Amniotic stem cell (primary cell): ENCODE measurements at places on chromosomes 16 and 17.

DNA sequence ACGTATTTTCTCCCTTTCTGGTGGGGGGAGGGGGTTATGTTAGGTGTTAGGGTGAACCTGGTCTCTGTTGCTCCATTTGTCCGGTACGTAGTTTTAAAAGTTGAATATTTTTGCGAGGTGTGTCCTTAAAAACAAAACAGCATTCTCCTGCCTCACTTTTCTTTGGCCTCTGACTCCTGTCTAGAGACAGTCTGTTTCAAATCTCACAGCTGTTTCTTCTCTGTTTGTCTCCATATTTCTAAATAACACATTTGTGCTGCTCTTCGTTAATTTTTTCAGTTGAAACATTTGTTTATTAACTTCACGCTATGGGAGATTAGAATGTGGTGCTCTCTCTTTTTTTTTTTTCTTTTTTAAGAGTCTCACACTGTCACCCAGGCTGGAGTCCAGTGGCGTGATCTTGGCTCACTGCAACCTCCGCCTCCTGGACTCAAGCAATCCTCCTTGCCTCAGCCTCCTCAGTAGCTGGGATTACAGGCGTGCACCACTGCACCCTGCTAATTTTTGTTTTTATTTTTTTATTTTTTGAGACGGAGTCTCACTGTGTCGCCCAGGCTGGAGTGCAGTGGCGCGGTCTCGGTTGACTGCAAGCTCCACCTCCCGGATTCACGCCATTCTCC is 31.7 kb downstream of the RPA1 start:
- no peak for DNase-seq

GRCh38 chr16:1559446-1559975 is 26.0 kb downstream of the TMEM204 start:
- DNase-seq, result no peak

GRCh38 chr16:782258-782657 is 5.9 kb downstream of the RPUSD1 start:
- DNase-seq, result no peak

GRCh38 chr17:2235792-2236366 is 67.7 kb downstream of the SMG6 start:
- DNase-seq, result no peak

DNA sequence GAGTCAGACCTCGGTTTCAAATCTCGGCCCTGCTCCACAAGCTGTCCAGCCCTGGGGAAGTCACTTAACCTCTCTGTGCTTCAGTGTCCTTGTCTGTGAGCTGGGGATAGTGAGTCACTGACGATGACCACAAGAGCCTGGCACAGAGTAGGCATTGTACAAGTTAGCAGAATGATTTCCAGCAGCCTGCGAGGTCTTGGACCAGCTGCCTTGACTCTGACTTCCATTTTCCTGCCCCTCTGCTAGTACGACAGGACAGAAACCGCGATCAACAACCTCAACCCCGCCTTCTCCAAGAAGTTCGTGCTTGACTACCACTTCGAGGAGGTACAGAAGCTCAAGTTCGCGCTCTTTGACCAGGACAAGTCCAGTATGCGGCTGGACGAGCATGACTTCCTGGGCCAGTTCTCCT is 20.7 kb downstream of the CPNE2 start:
- no peak for DNase-seq
